ENCODE measurements at places on chromosomes 2 and 18. TPM values are rescaled to one million over a fixed set of nuclear protein-coding genes. Genes with fewer than 3 reads are reported as not detected.

SKOR2 gene
- not detected for total RNA-seq

FAP gene
- total RNA-seq = 84.9 TPM

SEMA4C gene
- 20.9 TPM for total RNA-seq

RTP5 gene
- total RNA-seq = not detected

CCDC121 gene
- total RNA-seq = 1.2 TPM

HAAO gene
- not detected for total RNA-seq

NTSR2 gene
- total RNA-seq = not detected

LINC00305 gene
- total RNA-seq = not detected

TSGA10 gene
- 0.71 TPM for total RNA-seq

DOK6 gene
- under 0.01 TPM for total RNA-seq

TDRD15 gene
- not detected for total RNA-seq

IL1R1 gene
- 40.1 TPM for total RNA-seq

KRTCAP3 gene
- not detected for total RNA-seq

G6PC2 gene
- total RNA-seq = not detected

RTN4 gene
- total RNA-seq = 511 TPM
